ENCODE measurements at places on chromosomes 5 and 9.

GRCh38 chr9:98240475-98240874 lies 15.0 kb downstream of the TBC1D2 start:
- DNase-seq = no peak

GRCh38 chr9:33180526-33181184 lies 13.5 kb upstream of the B4GALT1 start:
- DNase-seq = no peak

DNA sequence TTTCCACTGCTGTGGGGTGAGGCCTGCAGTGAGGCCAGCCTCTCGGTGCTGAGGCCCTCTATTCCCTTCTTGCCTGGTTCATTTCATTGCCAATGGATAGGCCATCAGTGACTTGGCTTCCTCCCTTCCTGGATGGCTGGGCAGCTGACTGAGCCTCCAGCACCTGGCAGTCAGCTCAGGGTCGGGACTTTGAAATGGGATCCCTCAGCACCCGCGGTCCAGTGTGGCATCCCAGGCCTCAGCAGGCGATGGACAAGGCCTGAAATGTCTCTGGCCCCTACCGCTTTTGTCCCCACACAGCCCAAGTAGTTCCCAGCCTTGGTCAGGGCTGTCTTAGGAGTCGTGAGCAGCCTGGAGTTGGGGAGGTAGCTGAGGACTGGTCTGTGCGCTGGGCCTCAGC lies 17.2 kb downstream of the NDST1 start:
- no peak for DNase-seq

GRCh38 chr9:3758816-3759576 lies 233.2 kb upstream of the RFX3 start:
- DNase-seq = no peak

- no peak for DNase-seq
Observed at GRCh38 chr5:76807296-76807695, 11.5 kb upstream of the F2RL1 start.

- DNase-seq = no peak
Observed at GRCh38 chr9:10274175-10274574, 338.6 kb downstream of the PTPRD start.

DNA sequence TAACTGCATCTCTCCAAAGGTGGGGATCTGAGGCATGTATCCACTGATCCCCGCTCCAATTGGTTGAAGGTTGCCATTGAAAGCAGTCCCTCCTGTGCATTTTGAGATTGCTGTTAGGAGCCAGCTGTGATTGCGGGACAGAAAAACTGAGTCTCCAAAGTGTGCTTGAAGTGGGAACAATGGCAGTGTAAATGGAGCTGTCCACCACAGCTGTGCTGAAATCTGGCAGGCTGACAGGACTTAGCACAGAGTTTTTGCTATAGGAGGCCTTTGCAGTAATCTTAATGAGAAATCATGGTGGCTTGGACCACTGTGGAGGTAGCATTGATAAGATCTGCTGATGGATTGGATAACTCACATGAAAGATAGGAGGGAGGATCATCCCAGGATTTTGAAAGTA lies 3.3 kb downstream of the RNF20 start:
- DNase-seq = no peak

DNA sequence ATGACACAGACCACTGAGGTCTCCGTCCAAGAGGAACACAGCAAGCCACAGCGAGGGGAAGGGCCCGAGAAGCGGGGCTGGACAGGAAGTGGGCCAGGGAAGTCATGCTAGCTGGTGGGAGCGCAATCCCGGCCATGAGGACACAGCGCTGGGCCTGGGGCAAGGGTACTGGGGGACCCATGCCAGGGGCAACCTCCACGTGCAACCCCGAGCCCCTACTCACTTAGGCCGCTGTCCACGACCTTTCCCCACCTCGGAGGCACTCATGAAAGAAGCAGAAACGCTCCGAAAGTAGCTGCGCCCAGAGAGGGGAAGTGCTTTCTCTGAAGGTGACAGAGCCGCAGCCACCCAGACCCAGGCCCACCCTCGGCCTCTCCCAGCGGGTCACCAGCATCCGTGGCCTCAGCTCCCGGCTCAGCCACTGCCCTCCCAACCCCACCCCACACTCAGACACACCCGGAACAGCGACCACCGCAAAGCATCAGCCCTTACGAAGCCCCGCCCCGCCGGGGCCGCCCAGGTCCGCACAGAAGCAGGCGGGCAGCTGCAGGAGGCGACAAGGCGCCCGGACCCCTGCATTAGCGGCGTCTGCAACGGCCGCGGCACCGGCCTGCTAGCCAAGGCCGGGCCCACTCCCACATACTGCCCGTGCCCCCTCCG lies 782 bp downstream of the BICD2 start:
- DNase-seq = no peak

DNA sequence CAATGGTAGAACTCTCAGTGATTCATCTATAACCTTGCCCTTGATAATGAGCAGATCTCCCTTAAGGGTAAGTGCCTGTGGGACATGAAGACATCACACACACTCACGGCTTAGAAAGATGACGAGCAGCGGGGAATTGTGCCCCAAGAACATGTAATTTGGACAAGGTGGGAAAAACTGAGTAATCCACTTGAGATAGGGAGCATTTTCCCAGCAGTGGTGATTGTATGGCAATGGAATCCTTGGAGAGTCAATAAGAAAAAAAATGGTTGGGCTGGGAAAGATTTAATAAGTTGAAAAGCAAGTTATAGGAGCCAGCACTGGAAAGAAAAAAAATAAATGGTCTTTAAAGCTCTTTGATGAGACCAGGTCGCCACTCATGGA lies 193.1 kb downstream of the GLIS3 start:
- DNase-seq = no peak

DNA sequence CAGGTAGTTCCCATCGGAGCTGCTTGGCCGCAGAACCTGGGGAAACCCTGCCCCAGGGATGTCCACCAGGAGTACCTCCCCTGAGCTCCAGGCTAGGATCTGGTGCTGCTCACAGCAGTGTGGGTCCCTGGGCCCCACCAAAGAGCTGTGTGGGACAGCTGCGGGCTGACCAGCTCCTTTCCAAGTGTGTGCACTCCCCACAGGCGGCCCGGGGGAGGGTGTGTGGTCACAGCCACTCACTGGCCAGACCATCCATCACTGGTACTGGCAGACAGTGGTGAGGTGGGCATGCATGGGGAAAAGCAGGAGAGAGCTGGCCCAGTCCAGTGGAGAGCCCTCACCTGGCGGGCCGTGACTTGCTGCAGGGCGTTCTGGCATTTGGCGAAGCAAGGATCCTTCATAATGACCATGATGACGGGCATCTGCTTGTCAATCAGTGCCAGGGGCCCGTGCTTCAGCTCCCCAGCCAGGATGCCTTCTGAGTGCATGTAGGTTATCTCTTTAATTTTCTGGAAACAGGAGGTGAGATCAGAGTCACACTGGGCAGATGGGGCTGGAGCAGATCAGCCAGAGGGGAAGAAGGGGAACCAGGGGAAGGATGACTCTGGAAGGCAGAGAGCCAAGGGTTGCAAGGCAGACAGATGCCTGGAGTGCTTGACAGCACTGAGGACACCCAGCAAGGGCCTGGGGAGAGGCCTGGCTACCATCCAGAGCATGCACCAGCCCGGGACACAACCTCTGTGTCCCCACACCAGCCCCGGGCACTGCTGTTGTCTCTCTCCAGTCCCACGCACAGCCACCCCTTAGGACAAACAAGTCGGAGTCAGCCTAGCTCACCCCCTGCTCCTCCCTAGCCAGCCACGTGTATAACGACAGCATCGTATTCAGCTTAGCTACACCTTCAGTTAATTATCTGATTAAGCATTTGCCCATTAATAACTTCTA lies 12.8 kb upstream of the MAPK9 start:
- DNase-seq = no peak

- no peak for DNase-seq
Observed at GRCh38 chr9:128809831-128810230, 8.5 kb upstream of the ENDOG start.

DNA sequence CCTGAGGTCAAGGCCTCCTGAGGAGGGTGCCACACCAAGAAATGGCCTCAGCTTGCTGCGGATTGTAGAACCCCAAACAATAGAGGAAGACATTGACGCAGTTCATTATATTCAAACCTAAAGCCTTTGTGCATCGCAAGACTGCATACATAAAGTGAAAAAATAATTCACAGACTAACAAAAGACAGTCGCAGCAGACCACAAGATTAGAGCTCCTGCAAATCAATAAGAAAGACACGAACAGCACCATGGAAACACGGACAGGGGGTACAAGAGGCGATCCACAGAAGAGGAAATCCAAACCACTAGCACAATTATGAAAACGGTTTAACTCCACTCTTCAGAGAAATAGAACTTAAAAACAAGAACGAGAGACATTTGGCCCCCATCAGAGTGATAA lies 10.0 kb upstream of the TCOF1 start:
- DNase-seq = no peak

DNA sequence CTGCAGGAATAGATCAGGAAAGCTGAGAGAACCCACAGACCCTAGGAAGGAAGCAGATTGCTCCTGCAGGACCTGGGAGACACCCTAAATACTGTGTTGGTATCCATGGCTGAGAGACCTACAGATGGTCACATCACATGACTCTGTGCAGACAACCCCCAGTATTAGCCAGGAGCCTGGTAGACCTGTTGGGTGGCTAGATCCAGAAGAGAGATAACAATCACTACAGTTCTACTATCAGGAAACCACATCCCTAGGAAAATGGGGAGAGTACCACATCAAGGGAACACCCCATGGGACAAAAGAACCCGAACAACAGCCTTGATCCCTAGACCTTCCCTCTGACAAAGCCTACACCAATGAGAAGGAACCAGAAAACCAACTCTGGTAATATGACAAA lies 24.2 kb upstream of the MELK start:
- DNase-seq = no peak

GRCh38 chr9:70324963-70325362 lies 66.2 kb downstream of the SMC5 start:
- DNase-seq = no peak

DNA sequence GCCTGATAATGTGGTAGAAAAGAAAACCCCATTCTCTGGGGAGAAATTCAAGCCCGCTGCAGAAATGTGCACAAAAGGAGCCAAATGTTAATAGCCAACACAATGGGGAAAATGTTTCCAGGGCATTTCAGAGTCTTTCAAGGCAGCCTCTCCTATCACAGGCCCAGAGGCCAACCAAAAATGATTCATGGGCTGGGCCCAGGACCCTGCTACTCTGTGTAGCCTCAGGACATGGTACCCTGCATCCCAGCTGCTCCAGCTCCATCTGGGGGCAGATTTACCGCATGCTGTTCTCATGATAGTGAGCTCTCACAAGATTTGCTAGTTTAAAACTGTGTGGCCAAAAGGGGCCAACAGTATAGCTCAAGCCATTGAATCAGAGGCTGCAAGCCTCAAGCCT lies 41.1 kb downstream of the RAPGEF6 start:
- DNase-seq = no peak

- peak; percentile 16 for DNase-seq
Observed at GRCh38 chr9:17810728-17811571, 232.1 kb downstream of the SH3GL2 start.

DNA sequence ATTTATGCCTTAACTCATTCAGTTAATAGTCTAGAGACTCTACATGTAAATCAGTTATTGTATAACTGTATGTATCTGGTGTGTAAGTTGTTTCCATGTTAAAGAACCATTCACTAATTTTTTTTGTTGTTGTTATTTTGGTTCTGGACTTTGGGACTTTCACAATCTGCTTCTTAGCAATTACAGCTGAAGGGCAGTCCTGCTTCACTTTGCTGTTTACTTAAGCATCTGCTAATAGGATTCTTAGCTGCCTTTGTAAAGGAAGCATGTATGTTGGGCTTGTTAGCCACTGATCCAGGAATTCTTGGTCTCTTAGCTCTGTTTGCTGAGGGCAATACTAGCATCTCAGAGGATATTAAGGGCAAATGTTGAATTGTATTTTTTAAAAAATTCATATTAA lies 97.0 kb downstream of the FOCAD start:
- no peak for DNase-seq

- no peak for DNase-seq
Observed at GRCh38 chr9:130843049-130843908, 8.2 kb downstream of the ABL1 start.

GRCh38 chr5:42840269-42840668 lies 28.6 kb upstream of the SELENOP start:
- no peak for DNase-seq

GRCh38 chr9:133210202-133210532 lies 1.1 kb upstream of the OBP2B start:
- DNase-seq = no peak

GRCh38 chr9:89475891-89476440 lies 21.9 kb downstream of the SEMA4D start:
- no peak for DNase-seq

GRCh38 chr5:165521816-165522610 lies 2016.6 kb downstream of the MAT2B start:
- DNase-seq = no peak

DNA sequence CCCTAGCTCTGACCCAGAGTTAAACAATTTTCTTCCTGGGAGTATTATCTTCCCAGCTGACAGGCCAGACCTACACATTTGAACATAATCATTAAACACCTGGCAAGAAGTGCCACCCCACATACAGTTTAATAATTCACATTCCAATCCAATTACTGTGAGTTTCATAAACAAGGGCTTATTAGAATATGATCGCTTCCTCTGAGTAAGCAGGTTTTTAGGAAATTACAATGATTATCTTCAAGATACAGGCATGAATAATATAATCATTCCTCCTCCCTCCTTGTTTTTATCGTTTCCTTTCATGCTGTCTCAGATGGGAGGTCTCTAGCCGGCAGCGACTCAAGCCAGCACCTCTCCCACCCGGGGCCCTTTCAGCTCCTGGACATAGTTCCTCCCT lies 15.8 kb upstream of the KIF4B start:
- no peak for DNase-seq

DNA sequence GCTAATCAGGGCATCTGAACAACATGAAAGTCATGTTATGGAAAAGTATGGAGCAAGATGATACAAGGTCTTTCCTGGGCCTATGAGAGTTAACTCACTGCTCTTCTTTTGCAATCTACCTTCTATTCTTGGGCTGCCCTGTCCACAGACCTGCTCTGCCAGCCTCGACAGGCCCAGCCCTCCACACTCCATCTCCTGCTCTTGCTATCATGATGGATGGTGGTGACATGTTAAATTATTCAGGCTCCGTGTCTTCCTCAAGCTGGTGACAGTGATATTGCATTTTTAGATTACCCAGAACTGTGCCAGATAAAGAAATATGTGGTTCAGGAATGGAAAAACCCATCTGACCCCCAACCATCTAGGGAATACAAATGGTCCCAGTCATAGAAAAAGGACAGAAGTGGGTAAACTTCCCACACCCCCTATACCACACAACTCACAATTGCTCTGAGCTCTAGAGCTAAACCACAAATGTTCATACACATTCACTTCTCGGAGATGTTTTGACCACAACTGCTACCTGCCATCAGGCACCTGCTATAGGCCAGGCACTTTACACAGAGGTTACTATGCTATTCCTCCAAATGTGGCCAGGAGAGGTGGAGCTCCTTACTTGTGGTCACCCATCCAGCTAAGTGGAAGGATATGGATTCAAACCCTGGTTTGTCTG lies 311.3 kb downstream of the ASTN2 start:
- DNase-seq = peak; percentile 3

- DNase-seq = peak; percentile 15
Observed at GRCh38 chr9:92911511-92912475, 34.0 kb upstream of the ZNF484 start.

Measured in NCI-H2029 treated with DMSO at 0.1 percent for 48 hours (cell line).